ENCODE measurements at places on chromosomes 13 and 19.

- no peak for DNase-seq
Measured at GRCh38 chr13:73696271-73696670, 437.9 kb downstream of the KLF12 start.

- DNase-seq: peak; percentile 38
Measured at GRCh38 chr19:17220207-17220758, 5.1 kb downstream of the USE1 start.

GRCh38 chr19:3644351-3645066 is 17.9 kb upstream of the CACTIN start:
- no peak for DNase-seq

DNA sequence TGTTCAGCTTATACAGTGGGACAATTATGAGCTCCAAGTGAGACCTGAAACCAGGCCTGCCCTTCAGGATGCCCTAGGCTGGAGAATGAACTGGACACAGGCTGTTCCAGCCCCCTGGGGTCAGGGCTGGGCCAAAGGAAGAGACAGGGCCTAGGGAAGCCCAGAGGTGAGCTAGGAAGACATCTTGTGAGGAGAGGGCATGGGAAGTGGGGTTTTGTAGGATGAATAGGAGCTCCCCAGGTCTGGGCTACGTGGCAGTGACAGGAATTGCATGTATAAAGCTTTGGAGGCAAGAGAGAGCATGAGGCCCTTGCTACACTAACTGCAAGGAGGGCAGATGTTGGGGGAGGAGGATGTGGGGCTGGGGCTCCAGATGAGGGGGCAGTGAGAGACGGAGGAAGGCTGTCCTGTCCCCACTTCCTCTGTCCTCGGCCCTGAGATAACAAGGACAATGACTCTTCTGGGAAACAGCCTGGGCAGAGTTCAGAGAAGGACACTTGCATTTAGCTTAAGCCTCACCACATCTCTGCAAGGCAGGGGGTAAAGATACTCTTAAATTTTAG is 1.5 kb upstream of the TBXA2R start:
- no peak for DNase-seq
